ENCODE measurements at places on chromosomes 1 and 21. TPM values are rescaled to one million over a fixed set of nuclear protein-coding genes. Genes with fewer than 3 reads are reported as not detected.

IGFN1 gene
- total RNA-seq = not detected

CCDC27 gene
- not detected for total RNA-seq

GPR137B gene
- 6.6 TPM for total RNA-seq

INSRR gene
- 0.68 TPM for total RNA-seq

CD101 gene
- 0.82 TPM for total RNA-seq

NT5C1A gene
- 0.31 TPM for total RNA-seq

CELA3A gene
- not detected for total RNA-seq

NECTIN4 gene
- total RNA-seq = not detected

SHE gene
- total RNA-seq = not detected

DNA sequence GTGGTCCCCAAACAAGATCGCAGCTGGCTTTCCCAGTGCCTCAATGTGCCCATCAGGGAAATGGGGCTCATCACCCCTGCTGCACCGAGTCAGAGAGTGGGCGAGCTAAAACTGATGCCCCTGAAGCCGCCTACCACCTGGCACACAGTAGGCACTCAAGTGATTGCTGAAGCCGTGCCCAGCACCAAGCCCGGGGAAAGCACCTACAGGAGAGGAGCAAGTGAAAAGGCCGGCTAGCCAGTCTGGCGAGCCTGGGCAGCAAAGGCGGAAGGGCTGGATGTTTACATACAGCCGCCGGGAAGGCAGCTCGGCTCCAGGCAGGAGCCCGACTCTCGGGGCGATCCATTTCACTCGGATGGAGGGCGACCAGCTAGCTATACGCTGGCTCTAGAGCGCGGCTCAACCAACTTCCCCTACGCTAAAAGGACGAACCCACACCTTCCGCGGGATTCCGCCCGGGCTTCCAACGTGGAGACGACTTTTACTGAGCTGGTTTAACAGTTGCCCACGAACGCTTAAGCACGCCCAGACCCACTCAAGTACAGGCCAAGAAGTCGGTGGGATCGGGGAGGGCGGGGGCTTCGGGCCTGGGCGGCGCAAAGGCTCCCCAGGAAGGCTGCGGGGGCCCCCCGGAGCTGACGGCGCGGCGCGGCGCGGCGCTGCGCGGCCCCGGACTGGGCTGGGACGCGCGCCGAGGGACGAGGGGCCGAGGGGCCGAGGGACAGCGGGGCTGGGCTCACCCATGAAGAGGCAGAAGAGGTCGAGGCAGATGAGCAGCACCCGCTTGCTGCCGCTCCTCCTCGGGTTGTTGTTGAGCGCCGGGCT lies 1.0 kb downstream of the PLPP3 start:
- peak; percentile 56 for DNase-seq

DNA sequence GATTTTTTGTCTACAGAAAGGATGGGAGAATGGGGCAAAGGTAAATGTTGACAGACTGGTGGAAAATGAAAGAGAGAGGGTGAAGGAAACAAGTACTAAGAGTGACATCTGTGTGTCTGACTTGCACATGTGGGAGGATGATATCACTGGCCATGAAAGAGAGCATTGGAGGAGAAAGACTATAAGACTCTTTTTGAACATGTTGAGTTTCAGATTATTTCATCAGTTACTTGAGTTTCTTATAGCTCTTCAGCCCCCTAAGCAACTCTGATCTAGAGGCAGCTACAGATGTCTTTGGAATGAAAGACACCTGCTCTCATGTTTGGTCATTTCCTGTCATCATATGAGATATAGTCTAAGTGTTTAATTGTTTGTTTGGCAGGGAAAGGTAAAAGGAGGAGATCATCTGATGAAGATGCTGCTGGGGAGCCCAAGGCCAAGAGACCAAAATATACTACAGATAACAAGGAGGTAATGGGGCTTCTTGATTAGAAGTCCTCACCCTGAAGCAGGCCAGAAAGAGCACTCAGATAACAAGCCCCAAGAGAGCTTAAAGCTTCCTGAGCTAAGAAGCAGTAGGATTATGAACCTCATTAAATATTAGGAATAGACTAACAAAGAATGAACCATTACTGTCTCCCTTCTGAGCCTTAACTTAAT lies 4.5 kb downstream of the POLR3C start:
- no peak for DNase-seq

DNA sequence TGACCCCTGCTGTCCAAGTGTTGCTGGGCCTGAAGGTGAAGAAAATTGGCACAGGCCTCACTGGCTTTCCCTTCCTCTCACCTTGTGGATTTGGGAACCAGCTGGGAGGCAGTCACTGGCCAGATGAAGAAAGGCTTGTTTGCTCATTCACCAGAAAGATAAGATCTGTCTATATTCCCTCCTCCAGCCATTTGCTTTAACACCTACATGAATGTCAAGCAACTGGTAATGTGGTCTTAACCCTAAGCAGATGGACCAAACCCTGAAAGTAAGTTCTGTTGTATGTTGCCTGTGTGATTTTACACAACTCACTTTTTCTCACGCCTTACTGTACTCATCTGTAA lies 10.3 kb upstream of the SRRM1 start:
- DNase-seq = no peak

DNA sequence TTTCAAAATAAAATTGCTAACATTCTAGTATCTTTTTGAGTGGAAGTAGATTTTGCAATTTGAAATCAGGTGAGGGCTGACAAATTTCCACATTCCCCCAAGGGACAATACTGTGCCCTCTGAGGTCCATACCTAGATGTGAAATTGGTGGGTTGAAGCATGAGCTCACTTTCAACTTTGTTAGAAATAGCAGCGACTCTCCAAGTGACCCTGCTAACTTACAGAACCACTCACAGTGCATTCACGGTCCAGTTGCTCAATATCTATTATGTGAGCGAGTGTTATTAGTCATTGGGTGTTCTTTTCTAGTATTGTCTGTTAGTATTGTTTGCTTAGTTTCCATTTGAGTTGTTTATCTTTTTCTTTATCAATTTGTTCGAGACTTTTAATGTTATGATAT lies 53.6 kb upstream of the ASB17 start:
- DNase-seq = no peak

DNA sequence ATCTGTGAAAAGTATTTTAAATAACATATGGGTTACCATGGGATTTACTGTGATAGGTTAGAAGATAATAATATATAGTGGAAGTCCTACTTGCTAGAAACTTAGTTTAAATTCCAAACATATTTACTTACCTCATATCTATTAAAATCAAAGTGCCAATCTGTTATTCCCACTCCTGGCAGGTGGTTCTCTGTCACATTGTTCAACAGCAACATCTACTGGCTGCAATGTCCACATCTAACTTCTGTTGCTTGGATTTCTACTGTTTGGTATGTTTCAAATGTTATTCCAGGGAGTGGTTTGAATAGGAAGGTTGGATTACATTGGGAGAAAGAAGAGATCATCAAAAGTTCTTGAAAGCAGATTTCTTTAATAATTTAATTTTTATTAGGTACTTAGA lies 122.5 kb upstream of the NCAM2 start:
- DNase-seq = no peak

DNA sequence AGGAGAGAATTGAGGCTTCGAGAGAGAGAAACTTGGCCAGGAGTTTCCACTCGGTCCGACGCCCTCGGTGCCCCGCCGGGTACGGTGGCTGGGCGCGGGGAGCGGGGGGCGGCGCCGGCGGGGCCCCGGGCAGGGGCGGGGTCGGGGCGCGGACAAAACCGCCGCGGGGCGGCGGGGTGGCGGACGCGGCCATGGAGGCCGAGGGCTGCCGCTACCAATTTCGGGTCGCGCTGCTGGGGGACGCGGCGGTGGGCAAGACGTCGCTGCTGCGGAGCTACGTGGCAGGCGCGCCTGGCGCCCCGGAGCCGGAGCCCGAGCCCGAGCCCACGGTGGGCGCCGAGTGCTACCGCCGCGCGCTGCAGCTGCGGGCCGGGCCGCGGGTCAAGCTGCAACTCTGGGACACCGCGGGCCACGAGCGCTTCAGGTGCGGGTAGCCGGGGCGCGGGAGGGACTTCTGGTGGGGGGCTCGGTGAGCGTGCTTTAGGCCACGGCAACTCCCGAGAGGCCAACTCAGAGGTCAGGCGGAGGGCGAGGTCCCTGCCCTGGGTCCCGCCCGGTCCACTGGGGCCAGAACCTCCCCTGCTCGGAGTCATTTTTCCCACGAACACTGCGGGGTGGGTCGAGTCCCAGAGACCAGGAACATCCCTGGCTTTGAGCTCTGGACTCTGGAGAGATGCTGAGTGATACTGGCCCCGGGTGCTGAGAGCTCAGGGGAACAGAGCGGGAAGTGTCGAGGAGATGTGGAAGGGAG lies 431 bp downstream of the RAB42 start:
- DNase-seq = peak; percentile 75

- no peak for DNase-seq
Measured at GRCh38 chr21:40667967-40668366, 179.0 kb downstream of the DSCAM start.

DNA sequence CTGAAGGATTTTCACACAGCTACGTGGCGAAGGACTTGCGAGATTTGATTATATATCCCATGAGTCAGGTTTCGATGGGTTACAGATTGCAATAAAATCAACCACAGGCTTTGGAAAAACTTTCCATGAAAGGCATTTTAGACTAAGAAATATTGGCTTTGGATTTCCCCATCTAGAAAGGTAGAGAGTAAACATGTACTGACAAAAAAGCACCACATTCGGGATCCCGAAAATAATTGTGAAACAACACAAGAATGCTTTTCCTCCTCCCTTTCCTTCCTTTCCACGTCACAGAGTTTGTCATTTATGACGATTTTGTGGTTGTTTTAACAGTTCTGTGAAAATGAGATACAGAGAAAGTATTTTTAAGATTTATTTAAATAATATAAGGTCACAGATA lies 38.5 kb downstream of the TGFB2 start:
- DNase-seq = no peak

GRCh38 chr1:198161718-198162090 lies 4.9 kb downstream of the NEK7 start:
- no peak for DNase-seq

GRCh38 chr1:89701746-89702241 lies 68.9 kb downstream of the LRRC8C start:
- DNase-seq = no peak

GRCh38 chr1:234542211-234542850 lies 63.4 kb upstream of the TARBP1 start:
- DNase-seq = no peak

DNA sequence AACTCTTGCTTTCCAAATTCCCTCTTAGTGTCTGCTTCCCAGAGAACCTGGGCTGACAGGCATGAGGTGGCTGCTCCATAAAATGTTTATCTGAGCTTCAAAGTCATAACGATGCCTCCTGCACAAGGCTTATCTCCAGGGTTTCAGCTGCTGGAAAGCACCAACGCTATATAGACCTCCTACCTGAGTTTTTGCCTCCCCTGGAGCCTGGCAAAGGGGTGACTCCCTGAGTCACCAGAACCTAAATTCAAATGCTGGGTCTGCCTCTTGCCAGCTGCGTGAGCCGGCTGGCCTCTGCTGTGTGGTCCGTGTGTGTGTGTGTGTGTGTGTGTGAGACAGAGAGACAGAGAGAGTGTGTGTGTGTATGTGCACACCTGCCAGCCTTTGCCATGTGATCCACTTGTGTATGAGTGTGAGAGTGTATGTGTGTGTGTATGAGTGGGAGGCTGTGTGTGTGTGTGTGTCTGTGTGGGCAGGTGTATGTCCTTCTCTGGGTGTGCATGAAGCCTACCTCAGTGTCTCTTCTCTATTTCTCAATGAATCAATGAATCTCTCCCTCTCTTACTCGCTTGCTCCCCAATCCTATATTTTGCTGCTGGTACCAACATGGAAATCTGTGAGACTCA lies 714.9 kb downstream of the MATN1 start:
- DNase-seq = peak; percentile 40

DNA sequence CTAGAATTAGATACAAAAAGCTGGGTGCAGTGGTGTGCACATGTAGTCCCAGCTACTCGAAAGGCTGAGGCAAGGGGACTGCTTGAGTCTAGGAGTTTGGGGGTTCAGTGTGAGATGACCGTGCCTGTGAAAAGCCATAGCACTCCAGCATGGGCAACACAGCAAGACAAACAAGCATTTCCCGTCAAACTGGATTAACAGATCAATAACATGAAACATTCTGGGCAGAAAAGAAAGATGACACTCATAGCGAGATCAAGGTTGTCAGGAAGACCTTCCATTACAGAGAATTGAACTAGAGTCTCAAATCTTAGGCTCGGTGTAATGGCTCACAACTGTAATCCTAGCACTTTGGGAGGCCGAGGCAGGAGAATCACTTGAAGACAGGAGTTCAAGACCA lies 14.0 kb downstream of the TFB2M start:
- no peak for DNase-seq

- DNase-seq = no peak
Measured at GRCh38 chr1:171912509-171913175, 71.3 kb downstream of the DNM3 start.

DNA sequence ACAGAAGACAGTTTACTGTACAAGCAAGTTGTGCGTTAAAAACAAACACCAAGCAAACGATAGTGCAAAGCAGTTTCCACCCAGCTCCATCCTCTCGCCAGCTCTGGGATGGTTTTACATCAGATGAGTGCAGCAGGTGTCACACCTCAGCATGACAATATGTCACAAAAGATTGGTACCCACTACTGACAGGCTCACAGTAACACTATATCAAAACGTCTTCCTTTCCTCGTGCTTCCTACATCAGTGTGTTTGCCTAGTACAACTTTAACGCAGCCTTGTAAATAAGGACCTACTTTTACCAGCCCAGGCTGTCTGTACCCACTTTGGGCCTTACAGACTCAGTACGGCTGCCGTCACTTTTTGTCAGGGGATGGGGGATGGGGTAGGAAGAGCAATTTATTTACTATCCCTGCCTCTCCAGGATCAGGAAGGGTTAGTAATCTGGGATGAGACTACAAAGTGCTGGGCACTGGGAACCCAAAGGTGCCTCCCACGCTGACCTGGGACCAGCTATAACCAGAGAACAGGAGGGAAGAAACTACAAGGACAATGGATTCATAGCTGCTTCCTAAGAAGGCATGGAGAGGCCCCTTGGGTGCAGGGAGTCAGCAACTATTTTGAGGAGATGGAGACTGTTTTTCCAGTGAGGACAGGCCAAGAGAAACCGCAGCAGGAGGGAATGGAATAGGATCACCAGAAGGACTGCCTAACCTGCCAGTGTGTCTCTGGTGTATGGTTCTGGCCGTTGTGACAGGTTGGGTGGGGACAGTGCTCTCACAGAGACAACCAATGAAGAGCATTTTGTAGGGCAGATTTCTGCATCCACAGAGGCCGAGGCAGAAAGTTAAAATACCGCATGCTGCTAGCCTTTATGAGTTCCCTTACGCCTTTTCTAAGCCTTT lies 30.2 kb downstream of the RUNX3 start:
- no peak for DNase-seq

- DNase-seq = no peak
Measured at GRCh38 chr1:232504651-232505050, 125.3 kb downstream of the SIPA1L2 start.

GRCh38 chr1:96721416-96722160 lies at the start of gene PTBP2:
PTBP2 (plus strand) TSS chr1:96721784; CDS start chr1:96721865, 81 bp downstream.
- DNase-seq = peak; percentile 95

Measured in activated CD4-positive, alpha-beta T cell treated with anti-CD3 and anti-CD28 coated beads, Interleukin-2, amount 10 ng/mL, durations not matched to agents 24 days and 14 days (primary cell).